ENCODE measurements at places on chromosomes 1 and 21.

DNA sequence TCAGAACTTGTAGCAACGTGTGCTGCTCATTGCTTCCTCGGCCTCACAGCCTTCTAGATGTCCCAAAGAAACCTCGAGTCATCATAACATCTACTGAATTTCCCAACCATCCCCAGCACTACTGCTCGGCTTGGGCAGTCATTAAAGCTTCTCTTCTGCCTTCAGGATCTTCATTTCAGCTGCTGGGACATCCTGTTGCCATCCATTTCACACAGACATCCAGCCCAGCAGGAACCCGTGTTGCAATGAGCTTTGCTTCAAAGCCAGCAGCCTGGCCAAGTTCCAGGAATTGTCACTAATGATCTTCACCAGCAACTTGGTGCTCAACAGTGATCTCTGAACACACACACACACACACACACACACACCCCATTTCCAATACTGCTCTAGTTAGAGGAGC, 18.5 kb downstream of the WLS start:
- DNase-seq = peak; percentile 76

DNA sequence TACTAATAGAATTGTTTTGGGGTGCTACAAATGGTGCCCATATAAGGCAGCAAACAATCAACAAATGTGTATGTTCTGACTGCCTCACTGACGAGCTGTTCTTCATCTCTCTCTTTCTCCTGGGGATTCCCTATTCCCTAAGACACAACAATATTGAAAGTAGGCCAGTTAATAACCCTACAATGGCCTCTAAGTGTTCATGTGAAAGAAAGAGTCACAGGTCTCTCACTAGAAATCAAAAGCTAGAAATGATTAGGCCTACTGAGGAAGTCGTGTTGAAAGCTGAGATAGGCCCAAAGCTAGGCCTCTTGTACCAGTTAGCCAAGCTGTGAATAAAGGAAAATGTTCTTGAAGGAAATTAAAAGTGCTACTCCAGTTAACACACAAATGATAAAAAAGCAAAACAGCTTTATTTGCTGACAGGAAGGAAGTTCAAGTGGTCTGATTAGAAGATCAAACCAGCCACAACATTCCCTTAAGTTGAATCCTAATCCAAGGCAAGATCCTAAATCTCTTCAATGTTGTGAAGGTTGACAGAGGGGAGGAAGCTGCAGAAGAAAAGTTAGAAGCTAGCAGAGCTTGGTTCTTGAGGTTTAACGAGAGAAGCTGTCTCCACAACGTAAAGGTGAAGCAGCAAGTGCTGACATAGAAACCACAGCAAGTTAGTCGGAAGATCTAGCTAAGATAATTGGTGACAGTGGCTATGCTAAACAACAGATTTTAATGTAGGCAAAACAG, 26.3 kb downstream of the ATP2B4 start:
- no peak for DNase-seq

DNA sequence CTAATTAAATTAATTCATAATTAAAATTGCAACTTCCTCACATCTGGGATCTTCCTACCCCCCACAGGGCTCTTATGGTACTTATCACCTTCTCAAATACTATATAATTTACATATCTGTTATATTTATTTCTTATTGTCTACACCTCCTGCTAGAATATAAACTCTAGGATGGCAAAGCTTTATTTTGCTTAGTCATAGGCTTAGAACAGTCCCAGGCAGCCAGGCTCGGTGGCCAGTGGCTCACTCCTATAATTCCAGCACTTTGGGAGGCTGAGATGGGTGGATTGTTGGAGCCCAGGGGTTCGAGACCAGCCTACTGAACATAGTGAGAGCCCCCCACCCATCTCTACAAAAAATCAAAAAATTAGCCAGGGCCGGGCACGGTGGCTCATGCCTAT, 10.0 kb upstream of the VPS13D start:
- no peak for DNase-seq

- peak; percentile 50 for DNase-seq
Observed at GRCh38 chr1:117067533-117068370, 7.6 kb downstream of the TTF2 start.

GRCh38 chr1:212484701-212485570, 52.2 kb downstream of the NENF start:
- DNase-seq = peak; percentile 73

DNA sequence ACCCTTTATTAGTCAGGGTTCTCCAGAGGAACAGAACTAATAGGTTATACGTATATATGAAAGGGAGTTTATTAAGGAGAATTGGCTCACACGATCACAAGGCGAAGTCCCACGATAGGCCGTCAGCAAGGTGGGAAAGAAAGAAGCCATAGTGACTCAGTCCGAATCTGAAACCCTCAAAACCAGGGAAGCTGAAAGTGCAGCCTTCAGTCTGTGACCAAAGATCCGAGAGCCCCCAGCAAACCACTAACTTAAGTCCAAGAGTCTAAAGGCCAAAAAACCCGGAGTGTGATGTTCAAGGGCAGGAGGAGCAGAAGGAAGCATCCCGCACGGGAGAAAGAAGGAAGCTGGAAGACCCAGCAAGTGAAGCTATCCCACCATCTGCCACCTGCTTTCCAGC, 9.9 kb downstream of the IFNLR1 start:
- DNase-seq = no peak

Data from fibroblast of skin of right quadriceps (primary cell).